ENCODE measurements at places on chromosomes 2 and 18. TPM values are rescaled to one million over a fixed set of nuclear protein-coding genes. Genes with fewer than 3 reads are reported as not detected.

The GCFC2 gene
- 29.8 TPM for total RNA-seq

The BCL11A gene
- 0.54 TPM for total RNA-seq

The CHRNA1 gene
- total RNA-seq, result not detected

The DCAF17 gene
- 19.0 TPM for total RNA-seq

- DNase-seq, result no peak
Observed at GRCh38 chr2:181991171-181991885, 5.7 kb downstream of the PPP1R1C start.

DNA sequence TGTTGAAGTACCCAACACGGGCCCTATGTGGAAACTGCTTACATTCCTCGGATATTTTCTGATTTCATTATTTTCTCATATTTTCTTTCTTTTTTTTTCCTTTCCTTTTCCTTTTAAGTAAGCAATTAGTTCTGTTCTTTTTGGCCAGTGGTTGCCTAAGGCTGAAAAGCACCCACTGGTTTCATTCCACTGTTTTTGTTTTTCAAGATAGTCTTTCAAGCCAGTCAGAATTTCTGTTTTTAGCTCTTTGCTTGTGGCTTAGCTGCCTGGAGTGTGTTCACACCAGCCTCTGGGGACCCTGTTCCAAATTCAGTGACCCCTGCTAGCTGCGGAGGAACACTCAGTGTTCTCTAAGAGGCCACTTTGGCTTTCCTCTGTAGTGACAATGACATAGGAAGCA lies 73.6 kb downstream of the NRP2 start:
- DNase-seq, result no peak

- DNase-seq, result peak; percentile 66
Observed at GRCh38 chr2:20507166-20507692, 60.4 kb downstream of the RHOB start.

- DNase-seq, result peak; percentile 31
Observed at GRCh38 chr2:106536490-106536889, 49.3 kb downstream of the CD8B2 start.

DNA sequence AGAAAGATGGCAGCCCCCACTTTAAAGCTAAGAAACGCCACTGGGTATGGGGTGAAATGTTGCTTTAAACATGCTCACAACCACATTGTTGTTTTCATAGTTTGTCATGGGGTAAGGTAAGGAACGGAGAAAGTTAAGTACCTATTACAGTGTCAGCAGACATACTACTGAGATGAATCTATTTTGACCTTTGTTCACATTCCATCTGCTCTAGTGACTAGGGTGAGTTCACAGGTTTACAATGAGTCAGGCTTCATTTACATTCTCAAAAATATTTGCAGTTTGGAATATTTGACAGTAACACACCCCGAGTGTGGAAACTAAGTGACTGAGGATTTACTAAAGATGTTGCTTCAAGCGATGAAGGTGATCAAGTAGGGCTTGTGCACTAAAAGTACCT lies 428.7 kb upstream of the ACVR2A start:
- DNase-seq, result no peak

- DNase-seq, result no peak
Observed at GRCh38 chr2:150997066-150997465, 264.6 kb downstream of the RBM43 start.

GRCh38 chr2:208265371-208265800 lies 669 bp upstream of the PIKFYVE start:
- DNase-seq, result peak; percentile 70

DNA sequence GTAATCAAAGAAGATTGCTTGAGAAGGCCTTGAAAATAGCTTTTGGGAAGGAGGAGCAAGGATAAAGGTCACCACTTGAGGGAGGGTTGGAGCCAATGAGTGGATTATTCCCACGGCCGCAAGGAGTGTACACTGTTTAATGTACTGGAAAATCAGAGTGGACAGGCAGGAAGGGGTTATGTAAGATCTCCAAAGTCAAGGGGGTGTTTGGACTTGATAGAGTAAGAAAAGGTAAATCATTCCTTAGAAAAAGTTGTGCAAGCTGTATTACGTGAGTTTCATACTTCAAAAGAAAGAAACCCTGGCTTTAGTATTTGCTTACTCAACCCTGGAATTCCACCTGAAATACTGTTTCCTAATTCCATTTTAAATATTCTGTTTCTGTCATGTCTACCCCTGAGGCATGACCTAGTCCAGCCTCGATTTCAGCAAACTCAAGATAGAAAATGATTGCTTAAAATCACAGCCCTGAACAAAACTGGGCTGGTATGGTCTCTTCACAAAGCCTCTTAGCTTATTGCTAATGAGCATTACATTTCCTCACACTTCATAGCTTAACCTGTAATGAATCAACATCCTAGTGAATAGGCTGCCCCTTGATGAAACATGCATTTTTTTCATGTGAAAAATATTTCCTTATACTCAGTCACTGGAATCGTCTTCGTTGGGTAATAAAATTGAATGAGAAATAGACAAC lies 1.1 kb downstream of the MREG start:
- DNase-seq, result no peak

DNA sequence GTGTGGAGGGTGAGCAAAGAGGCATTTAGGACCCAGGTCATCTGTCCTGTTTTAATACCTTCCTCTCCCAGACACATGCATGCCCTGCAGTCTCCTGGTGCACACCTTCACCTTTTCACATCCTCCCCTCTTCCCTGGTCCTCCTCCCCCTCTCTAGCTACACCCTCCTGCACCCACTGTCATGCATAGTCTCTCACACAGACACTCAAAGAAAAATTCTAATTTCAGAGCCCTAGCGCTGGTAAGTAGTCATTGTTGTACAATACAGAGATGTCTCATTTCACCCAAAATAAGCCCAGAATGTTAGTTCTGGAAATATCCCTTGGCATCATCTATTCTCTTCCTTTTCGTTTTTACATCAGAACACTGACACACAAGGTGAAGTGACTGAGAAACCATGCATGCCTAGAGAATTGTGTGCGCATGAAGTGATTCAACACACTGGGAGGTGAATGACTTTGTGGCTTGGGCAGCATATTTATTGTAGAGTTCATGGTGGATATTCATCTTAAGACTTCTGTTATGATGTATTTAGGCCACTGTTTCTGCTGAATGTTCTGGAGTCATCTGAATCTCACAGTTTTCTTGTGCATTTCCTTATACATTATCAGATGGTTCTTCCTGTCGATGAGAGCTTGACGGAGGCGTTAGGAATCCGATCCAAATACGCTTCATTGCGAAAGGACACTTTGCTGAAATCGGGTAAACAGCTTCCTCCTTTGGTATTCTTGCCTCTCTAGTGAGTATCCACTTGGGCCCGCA lies 69.9 kb downstream of the COA5 start:
- no peak for DNase-seq

DNA sequence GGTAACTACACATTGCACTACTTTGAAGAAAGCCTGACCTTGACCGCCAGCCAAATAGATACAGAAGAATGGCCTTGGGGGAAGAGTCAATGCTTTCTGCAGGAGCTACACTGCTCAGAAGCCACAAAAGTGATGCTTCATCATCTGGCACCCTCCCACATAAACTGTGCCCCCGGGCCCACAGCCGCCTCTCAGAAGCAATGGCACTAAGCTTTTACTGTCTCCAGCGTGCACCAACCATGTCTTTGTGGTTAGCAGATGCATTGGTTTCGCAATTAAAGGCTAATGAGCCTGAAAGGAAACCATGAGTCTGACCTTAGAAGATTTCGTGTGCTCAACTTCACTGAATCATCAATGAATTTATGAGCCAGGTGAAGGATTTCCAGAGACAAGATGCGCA lies 209.4 kb upstream of the TRIB2 start:
- peak; percentile 94 for DNase-seq

Data from activated CD8-positive, alpha-beta T cell treated with anti-CD3 and anti-CD28 coated beads for 36 hours (primary cell).